NCI-H2081 treated with DMSO at 0.1 percent for 48 hours (cell line): ENCODE measurements at places on chromosomes 2 and 18.

DNA sequence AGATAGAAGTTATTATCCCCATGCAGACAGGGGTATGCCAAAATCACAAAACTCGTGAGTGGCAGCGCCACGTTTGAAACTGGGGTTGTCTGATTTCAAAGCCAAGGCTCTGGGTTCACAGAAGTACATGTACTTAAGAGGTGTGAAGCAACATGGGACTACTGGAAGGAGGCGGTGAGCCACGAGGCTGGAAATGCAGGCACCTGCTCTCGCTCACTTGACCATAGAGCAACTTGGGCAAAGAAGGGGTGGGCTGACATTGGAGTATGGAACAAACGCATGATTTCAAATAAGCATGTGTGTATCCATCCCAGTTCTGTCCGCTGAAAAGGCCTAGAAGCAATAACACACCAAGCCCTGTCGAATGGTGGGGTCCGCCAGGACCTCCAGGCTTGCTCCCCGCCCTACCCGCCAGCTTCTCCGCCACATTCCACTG is 593 bp upstream of the ACTR2 start:
- no peak for DNase-seq

GRCh38 chr2:90077948-90078347 is 1386.5 kb downstream of the RPIA start:
- no peak for DNase-seq

GRCh38 chr2:200305797-200306195 is 697 bp upstream of the SPATS2L start:
- no peak for DNase-seq

DNA sequence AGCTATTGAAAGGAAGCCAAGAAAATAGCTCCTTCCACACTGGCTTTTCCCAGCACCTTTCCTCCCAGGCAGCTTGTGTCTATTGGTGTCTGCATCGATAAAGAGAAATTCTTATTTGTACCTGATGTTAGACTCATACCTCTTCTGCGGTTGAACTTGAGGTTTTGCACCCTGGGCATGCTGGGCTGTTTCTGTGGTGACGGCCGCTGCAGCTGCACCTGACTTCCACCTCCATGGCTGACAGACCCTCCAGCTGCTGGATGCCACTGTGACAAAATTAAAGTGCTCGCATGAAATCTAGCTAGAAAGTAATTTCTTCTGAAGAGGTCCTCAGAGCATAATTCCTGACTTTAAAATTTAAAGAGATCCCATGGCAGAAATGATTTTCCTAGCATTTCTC is 6.6 kb downstream of the FECH start:
- no peak for DNase-seq

DNA sequence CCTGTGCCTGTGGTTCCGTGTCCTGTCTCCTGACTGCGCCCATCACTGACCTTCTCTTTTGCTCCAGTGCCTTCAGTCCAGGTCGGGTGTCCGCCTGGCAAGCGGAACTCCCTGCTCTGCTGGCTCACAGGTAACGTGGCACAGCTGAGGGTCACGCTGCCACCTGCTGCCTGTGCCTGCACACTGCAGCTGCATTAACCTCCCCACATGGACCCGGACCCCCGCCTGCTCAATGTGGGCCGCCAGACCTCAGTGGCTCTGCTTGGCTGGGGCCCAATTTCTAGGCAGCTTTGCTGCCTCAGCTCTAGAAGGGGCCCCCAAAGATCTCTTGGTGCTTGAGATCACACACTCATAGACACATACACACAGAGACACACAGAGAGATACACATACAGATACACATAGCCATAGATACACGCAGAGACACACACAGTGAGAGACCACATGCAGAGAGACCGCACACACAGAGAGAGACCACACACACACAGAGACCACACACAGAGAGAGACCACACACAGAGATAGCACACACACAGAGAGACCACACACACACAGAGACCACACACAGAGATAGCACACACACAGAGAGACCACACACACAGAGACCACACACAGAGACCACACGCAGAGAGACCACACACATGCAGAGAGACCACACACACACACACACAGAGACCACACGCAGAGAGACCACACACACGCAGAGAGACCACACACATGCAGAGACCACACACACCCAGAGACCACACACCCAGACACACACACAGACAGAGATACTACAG is 14.9 kb upstream of the CNNM3 start:
- no peak for DNase-seq

DNA sequence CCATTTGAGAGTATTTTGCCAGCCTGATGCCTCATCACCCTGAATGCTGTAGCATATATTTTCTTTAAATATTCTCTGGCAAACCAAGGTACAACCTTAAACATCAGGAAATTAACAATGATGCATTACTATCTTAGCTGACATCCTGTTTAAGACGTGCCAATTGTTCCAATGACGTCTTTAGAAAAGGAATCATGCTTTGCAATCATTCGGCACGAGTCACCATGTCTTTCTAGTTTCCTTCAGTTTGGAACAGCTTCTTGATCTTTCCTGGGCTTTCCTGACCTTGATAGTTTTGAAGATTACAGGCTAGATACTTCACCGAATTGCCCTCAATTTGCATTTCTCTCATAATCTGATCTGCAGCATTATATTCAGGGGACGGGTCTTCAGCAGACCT is 88.2 kb upstream of the GLI2 start:
- no peak for DNase-seq

- DNase-seq = no peak
These were observed 104.6 kb upstream of the EPHA4 start for GRCh38 chr2:221676566-221677172.

DNA sequence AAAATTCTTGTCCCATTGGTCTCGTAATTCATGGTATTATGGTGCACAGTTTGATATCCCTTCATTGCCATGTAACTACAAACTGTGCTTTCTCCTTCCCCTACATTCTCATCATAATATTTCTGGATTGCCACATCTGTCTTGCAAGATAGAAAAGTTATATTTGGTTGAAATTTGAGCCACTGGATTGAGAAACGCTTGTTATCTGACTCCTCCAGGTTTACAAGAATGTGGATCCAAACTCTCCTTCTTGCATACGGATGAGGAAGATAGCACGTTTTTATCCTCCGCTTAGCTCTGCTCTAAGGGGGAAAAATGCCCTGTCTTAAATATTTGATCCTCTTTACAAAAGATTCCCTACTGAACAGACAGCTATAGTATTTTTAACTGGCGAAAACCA is 438.2 kb downstream of the TSN start:
- DNase-seq = no peak

GRCh38 chr2:231399853-231400680 is 4.6 kb downstream of the B3GNT7 start:
- no peak for DNase-seq

DNA sequence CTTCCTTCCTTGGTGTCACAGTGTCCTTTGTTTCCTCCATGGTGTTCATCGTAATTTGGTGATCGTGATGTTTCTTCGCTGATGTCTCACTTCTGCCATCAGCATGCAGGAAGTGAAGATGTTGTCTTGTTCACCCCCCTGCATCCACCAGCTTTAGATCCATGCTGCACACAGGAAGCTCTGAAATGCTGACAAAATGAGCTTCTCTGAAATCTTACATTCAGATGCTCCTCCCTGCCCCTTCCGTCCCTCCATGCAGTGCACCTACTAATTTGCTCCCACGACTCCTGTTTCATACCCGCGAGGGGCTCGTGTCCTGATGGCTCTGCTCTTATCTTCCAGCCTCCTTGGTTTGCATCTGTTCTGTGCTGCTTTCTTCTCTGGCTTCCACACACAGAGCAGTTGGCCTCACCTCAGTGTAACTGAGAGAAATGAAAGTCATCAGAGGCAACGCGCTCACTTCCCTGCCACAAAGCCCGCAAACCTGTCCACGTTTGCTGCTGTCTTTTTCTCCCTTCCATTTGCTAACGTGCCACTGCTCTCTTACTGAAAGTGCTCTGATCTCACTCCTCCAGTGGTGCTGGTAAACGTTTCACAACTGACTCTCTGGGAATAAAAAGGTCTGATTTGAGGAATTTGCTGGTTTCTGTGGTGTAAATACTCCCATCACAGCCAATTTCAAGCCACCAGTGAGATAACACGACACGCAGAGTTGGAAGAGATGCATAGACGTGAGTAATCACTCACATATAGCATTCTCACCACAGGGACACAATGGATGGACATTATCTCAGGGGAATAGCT is 41.0 kb upstream of the MGAT4A start:
- DNase-seq = no peak

DNA sequence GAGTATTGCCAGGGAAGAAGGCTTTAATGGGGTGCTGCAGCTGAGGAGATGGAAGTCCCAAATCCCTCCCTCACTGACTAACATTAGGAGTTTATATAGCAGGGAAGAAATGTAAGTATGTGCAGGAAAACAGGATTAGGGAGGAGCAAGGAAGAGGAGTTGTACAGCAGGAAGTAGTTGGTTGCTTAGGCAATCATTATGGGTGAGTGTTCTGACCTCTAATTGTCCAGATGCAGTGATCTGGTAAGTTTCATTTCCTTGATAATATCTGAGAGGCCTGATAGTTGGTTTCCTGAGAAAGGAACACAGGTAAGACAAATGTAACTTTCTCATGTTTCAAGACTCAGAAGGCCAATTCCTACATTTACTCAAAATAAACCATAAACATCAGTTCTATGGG is 331.9 kb upstream of the GULP1 start:
- DNase-seq = no peak

GRCh38 chr2:159054985-159055384 is 86.5 kb downstream of the TANC1 start:
- DNase-seq = no peak

DNA sequence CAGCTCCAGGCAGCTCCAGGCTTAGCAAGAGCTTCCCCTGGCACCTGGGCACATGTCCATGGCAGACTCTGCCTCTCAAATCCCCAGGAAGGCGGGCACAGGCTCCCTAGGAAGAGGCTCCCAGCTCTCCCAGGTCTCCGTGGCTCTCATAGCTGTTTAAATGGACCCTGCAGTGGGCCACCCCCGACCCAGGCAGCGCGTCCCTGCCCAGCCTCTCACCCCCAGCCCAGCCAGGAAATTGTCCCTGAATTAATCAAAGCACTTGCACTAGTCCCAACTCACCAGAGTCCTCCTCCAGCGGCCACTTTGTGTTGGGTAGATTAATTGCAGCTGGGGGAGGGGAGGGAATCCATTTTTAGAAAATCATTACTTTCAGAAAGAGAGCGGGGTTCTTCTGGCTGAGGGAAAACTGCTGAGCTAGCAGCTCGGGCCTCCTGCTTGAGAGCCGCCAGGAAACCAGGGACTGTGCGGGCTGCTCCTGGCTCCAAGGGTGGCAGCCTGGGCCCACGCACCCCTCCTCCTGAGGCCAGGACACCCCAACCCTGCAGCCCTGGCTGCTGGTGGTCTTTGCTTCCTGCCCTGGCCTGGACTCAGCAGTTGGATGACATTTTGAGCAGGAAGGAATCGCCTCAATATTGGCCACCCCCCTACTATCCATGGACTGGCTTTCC is 36.0 kb downstream of the SMAD7 start:
- no peak for DNase-seq

DNA sequence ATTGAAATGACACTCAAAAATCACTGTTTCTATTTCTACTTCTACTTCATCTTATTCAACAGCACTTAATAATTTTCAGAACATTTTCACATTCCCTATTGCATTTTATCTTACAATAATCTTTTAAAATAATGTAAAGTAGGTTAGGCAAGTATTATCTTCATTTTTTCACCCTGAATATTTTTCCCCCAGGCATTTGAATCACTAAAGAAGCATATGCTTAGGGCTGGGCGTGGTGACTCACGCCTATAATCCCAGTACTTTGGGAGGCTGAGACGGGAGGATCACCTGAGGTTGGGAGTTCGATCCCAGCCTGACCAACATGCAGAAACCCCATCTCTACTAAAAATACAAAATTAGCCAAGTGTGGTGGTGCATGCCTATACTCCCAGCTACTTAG is 6.7 kb downstream of the WDCP start:
- DNase-seq = no peak

GRCh38 chr2:240398661-240399267 is 36.7 kb upstream of the GPC1 start:
- DNase-seq = no peak

GRCh38 chr2:40255103-40255502 is 196.8 kb downstream of the SLC8A1 start:
- no peak for DNase-seq

DNA sequence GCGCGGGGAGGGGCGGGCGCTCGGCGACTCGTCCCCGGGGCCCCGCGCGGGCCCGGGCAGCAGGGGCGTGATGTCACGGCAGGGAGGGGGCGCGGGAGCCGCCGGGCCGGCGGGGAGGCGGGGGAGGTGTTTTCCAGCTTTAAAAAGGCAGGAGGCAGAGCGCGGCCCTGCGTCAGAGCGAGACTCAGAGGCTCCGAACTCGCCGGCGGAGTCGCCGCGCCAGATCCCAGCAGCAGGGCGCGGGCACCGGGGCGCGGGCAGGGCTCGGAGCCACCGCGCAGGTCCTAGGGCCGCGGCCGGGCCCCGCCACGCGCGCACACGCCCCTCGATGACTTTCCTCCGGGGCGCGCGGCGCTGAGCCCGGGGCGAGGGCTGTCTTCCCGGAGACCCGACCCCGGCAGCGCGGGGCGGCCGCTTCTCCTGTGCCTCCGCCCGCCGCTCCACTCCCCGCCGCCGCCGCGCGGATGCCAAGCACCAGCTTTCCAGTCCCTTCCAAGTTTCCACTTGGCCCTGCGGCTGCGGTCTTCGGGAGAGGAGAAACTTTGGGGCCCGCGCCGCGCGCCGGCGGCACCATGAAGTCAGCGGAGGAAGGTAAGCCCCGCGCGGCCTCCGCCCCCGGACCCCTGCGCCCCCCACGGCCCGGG is at the start of gene NFATC1:
Gene NFATC1, plus strand, starts transcription at position 170 of the 644 bp plus-strand sequence. Its CDS starts 295 bp downstream, at position 465.
- DNase-seq = no peak
